Osteoblast (primary cell): ENCODE measurements at places on chromosomes 12 and 14. TPM values are rescaled to one million over a fixed set of nuclear protein-coding genes. Genes with fewer than 3 reads are reported as not detected.

DNA sequence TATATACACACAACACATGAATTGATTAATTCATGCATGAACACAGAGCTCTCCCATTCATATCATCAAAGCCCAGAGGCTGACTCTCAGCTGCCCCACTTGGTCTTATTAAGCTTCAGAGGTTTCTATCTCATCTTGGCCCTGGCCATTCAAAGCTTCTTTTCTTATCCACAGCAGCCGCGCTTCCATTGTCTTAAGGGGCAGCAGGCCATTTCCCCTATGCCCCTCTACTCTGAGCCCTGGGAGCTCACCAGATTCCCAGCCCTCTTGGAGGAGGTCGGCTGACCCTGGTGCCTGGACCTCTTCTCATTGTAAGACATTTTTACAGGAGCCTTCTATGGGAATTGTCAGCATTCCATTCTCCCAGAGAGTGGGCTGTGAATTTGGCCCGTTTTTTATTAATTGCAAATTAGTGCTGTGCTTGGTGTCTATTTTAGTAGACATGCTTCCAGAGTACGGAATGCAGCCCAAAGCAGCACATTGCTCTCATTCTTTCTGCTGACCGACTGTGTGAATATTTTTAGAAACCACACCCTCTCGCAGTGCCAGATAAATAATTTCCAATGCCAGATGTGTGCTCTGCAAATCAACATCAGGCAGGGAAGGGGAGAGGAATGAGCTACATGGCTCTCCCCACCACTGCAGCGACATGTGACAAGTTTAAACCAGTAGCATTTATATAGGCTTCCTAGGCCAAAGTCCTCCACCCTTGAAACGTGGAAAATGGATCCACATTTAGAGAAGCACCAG, 58.5 kb downstream of the NUAK1 start:
- DNase-seq: peak; percentile 84

GRCh38 chr14:28754209-28754985, 12.2 kb upstream of the FOXG1 start:
- DNase-seq: no peak

The FOXG1 gene
- under 0.01 TPM in 1 of 2 replicates, not detected in the other for total RNA-seq

The CCNB1IP1 gene
- total RNA-seq: 42.7 and 45.4 TPM in 2 replicates

GRCh38 chr14:88384718-88385117, 739 bp upstream of the SPATA7 start:
- DNase-seq: no peak

GRCh38 chr12:70733385-70733784, 96.2 kb upstream of the PTPRB start:
- peak; percentile 85 for DNase-seq

The PPP4R4 gene
- total RNA-seq: under 0.01 and 0.29 TPM in 2 replicates

The CALCOCO1 gene
- total RNA-seq: 167 and 174 TPM in 2 replicates

- peak; percentile 68 for DNase-seq
These were observed 343 bp upstream of the NOVA1 start for GRCh38 chr14:26598081-26598671.

The CYP46A1 gene
- 0.36 and 0.59 TPM in 2 replicates for total RNA-seq

DNA sequence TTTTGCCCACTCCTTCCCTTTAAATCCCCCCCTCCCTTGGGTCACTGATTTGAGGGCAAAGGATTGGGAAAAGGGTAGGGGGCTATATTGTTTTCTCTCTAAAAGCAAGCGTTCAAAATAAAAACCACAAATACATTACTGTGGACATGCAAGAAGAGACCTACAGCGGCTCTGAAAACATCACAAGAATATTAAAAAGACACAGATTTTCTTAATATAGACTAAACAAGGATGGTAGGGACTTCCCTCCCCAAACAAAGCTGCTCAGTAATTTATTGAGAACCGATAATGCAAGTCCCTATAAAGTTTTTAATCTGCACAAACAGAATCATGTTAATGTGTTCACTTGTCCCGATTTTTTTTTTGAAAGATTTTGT, 12.9 kb downstream of the TBX3 start:
- peak; percentile 34 for DNase-seq

The RALGAPA1 gene
- total RNA-seq: 39.1 and 45.7 TPM in 2 replicates

DNA sequence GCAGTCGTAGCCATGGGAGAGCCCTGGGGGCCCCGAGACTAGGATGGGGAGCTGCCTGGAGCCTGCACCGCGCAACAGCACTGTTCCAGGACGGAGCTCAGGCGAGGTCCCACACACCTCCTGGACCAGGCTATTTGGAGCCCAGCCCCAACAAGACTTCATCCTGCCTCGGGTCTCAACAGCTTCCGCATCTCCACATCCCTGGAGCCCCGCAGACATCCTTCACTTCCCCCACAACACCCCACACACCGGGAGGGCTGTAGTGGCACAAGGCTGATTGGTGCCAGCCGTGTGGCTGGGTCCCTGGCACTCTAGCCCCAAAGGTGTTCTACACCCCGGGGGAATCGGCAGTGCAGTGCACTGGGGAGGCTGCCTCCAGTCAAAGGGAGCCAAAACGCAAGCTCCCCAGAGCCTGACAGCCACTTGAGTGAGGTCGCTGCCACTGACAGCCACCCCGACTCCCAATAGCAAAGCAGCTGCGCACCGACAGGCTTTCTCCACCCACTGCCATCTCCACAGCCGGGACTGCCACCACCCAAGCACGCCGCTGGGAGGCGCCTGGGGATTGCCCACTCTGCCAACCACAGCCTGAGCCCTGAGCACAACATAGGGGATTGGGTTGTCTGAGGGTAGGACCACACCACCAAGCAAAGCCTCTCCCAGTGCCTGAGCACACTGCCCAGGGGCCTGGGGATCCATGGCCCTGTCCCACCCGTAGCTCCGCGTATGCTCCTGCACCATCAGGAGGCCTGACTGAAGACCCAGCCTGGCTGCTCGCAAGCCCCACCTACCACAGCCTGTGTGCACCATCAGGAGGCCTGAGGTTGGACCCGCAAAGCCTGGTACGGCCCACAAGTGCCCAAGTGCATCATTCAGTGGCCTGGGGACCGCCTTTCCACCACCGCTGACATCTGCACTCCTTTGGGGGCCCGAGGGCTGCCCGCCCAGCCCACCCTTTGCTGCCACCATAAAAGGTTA, 13.2 kb upstream of the KLRF1 start:
- DNase-seq: peak; percentile 91

The KRT6B gene
- not detected in 2 replicates for total RNA-seq

GRCh38 chr14:56299306-56299984, 181.2 kb downstream of the PELI2 start:
- DNase-seq: no peak

The PKP2 gene
- under 0.01 and 0.29 TPM in 2 replicates for total RNA-seq

- peak; percentile 23 for DNase-seq
These were observed 4.5 kb downstream of the MIPOL1 start for GRCh38 chr14:37202265-37202664.

DNA sequence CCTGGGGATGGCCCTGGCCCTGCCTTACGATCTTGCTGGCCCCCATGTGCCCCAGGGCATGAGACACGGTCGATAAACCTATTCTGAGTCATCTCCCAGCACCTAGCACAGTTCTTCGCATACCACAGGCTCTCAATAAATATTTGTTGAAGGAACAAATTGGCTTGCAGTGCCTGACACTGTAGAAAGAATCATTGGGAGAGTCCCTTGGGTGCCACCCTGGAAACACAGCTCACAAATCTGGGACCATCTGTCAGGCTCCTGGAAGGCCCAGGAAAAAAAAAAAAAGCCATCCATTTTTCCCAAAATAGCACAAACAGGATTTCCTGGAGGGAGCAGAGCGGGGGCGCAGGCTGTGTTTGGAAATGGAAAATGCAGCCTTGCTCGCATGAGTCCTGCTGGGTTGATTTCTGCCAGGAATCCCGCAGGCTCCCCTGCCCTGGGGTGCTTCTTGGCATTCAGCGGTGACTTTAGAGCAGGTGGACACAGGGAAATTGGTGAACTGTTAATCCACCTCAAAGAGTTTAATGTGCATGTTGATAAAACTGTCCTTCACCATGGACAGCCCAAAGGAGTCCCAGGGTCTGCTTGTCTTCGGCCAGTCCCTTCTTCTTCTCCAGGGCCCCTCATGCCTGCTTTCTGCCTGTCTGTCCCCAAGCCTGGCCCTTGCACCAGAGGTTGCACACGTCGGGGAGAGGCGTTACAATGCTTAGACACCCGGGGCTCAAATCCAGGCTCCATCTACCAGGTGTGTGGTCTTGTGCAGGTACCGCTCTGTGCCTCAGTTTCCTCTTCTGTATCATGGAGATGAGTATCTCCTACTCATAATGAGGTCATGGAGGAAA, 106.1 kb upstream of the RFLNA start:
- no peak for DNase-seq

The MAP3K9 gene
- under 0.01 TPM in 2 replicates for total RNA-seq

GRCh38 chr14:106346534-106347290, 820.3 kb downstream of the TMEM121 start:
- no peak for DNase-seq

- DNase-seq: no peak
These were observed 57.3 kb upstream of the ELK3 start for GRCh38 chr12:96136725-96137378.

DNA sequence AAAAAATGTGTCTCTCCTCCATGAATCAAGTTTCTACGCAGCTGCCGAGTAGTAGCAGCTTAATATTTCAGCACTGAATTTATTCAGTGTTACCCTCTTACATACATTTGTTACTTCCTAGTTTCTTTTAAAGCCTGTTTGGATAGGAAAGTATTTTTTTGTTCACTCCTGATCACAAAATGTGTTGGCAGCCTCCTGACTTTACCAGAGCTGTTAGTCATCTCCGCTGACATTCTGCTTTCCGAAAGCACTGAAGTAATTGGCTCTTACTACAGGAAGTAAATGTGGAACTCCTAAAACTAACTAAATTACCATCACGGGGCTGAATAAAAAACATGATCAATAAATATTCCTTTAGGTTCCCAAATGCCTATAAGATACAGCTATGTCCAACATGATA, 225.5 kb downstream of the EPS8 start:
- peak; percentile 38 for DNase-seq

GRCh38 chr12:44193281-44193680, 357.4 kb downstream of the TMEM117 start:
- no peak for DNase-seq

DNA sequence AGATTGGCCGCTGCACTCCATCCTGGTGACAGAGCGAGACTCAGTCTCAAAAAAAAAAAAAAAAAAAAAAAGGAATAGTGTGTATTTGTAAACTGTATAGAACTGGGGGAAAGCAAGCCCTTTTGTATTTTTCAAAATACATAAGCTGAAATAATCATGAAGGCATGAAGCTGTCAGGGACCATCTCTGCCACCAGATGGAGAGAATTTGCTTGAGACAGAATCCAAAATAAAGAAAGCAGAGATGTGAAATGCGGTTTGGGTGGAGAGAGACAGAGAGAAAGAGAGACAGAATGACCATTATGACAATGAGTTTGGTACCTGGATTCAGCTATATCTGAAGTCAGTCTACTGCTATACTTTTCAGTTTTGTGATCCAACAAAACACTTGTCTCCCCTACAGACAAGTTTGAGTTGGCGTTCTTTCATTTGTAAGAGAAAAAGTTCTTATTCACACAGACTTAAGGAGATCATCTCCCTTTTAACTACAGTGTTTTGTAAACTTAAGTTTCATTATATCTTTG, 155.7 kb upstream of the LRIG3 start:
- DNase-seq: no peak

The EML1 gene
- total RNA-seq: 38.0 and 46.7 TPM in 2 replicates

- no peak for DNase-seq
These were observed 4.3 kb downstream of the NCKAP5L start for GRCh38 chr12:49823951-49824350.

- DNase-seq: no peak
These were observed 50.8 kb downstream of the SLC16A7 start for GRCh38 chr12:59646636-59647035.

GRCh38 chr14:24852312-24853060, 197.5 kb downstream of the STXBP6 start:
- no peak for DNase-seq

DNA sequence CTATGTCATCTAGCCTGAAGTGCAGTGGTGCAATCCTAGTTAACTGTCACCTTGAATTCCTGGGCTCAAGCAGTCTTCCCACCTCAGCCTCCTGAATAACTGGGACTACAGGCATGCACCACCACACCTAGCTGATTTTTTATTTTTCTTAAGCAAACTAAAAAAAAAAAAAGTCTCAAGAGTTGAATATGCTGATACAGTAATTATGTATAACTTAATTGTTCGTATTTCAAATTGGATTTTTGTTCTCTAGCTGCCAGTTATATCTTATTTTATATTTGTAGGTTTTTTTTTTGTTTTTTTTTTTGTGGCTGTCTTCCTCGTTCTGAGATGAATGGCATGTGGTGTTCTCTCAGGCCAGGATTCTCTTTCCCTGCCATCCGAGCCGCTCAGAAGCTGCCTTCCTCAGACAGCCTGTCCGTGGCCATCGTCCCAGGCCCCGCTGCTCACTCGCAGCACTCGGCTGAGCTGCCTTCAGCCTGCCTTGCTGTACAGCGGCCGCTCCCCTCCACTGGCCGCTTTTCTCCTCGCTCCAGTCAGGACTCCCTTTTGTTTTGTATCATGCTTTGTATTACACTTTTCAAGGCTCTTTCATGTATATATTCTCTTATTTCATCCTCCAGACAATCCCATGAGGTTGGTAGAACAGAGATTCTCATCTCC, 53.3 kb downstream of the WDR20 start:
- no peak for DNase-seq

The TAS2R8 gene
- total RNA-seq: under 0.01 and 0.36 TPM in 2 replicates

DNA sequence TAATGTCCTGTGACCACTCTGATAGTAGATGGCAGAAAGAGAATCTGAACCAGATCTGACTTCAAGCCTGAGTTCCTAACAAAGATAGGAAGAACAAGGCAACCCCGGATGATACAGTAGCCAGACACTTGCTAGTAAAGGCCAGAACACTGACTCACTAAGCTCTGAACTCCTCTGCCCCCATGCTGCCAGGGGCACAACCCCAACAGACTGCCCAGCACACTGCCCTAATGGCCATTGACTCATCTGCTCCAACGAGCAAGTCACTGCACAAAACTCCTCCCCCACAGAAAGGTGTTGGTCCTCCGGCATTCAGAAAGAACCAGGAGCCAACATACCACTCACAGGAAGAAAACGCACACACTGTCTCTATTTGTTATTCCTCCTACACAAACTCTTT, 179.6 kb upstream of the NUDT4 start:
- DNase-seq: peak; percentile 75

DNA sequence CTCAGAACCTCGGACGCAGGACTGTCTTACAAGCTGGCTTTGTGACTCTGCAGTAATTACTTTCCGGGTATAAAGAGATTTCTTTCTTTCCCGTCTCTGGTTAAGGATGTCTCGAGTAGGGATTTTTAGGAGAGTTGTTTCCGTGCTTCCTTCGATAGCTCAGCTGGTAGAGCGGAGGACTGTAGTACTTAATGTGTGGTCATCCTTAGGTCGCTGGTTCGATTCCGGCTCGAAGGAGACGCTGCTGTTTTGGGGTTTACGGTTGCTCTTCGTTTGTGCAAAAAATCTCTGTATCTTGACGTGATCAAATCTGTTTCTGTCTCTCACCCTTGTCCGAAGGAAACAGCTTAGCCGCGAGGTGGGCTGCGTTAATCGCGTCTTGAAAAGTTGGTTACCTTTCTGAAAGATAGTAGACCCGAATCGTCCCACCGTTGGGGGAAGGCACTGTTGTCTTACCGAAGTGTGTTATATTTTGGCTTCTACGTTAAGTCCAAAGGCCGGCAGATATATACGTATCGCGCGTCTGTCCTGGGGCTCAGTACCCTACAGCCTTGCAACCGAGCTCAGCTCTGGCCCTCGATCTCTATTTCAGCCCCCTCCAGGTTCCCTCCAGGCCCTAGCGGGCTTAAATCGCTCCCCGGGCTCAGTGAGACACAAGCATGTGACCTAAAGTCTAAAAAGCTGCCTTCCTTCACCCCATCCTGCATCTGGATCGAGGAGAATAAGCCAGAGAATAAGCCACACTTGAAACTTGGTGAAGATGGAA, 1.1 kb upstream of the RNASE4 start:
- DNase-seq: peak; percentile 77

The FGF23 gene
- total RNA-seq: not detected in 2 replicates

The SERPINA3 gene
- 2.7 and 5.1 TPM in 2 replicates for total RNA-seq
